BJ (cell line): ENCODE measurements at places on chromosomes 1 and 21. TPM values are rescaled to one million over a fixed set of nuclear protein-coding genes. Genes with fewer than 3 reads are reported as not detected.

C1orf185 gene
- not detected in 2 replicates for polyA plus RNA-seq

DNA sequence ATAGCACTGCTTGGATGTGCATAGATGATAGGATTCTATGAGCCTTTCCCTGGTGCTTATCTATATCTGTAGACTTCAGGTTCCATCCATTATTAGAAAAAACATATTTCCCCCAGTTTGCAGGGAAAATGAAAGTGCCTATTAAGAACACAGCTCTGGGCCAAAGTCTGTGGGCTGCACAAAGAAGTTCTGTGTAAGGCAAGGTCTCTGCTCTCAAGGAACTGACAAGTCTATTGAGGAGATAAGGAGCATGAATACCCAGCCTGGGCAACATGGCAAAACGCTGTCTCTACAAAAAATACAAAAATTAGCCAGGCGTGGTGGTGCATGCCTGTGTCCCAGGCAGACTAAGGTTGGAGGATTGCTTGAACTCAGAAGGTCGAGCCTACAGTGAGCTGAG is 22.3 kb upstream of the SDE2 start:
- DNase-seq = no peak

DNA sequence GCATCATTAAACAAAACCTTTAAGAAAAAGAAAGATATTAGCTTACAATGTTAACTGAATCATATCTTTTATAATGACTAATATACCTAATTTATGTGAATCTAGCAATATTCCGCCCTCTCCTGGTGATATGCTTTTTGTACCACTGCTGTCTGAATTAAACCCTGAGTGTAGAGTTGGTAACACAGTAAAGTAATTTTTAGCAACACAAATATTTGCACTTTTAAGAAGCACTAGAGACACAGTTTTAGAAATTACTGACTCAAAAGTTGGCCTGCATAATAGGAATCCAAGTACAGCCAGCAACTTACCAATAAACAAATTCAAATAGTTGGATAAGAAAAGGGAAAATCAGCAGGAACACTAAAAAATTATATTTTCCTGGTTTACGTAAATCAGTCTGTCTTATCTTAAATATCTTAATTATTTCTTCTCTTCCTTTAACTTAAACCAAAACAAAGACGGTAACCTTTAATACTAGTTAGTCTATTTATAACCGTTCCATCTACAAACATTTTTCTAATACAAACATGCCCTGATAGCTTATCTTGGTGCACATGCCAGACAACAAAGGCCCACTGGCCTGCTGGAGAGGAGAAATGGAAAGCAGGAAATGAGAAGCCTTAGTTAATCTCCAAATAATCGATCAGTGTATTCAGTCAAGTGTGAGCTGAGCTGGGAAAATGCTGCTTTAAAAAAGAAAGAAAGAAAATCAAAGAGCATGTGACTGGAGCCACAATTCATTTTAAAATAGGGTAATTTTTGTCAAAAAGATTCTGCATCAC is 246.0 kb downstream of the RERE start:
- no peak for DNase-seq

GRCh38 chr1:230647321-230647720 is 5.0 kb downstream of the COG2 start:
- no peak for DNase-seq

- no peak for DNase-seq
Observed at GRCh38 chr1:159978107-159978398, 24.0 kb upstream of the SLAMF9 start.
